Uterus (tissue), 4 donors: ENCODE measurements at places on chromosomes 11 and 22. TPM values are rescaled to one million over a fixed set of nuclear protein-coding genes. Genes with fewer than 3 reads are reported as not detected.

DNA sequence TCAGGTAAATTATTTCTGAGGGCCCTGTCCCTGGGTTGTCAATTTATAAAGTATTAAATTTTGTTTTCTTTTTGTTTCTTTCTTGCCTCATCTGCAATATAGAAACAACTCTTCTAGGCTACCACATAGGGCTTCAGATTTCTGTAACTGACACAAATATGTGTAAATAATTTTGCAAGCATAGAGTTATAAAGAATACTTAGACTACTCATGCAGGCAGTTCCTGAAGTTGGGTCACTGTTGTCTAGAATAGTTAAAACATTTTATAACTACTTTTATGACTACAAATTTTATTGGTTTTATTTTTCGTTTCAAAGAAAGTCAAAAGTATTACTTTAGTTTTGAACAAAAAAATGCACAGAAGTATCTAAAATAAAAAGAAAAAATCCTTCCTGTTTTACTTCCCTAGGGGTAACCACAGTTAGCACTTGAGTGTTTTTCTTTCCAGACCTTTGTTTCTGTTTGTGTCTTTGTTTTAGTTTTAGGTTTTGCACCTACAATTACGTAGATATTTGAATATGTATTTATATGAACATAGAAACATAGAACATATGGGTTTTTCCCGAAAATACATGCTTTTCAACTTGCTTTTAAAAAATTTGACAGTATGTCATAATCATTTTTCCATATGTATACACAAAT, 12.4 kb upstream of the TMEM123 start:
- H3K4me1 ChIP-seq: no peaks in the 10 kb centered on the region
- peak overlapping the region; percentile 28 for H3K27ac ChIP-seq
- no peak overlapping the region for H3K4me3 ChIP-seq
- no peaks in the 10 kb centered on the region for H3K27me3 ChIP-seq
- no peak for DNase-seq

GRCh38 chr11:75778962-75779361, 10.4 kb downstream of the DGAT2 start:
- no peaks in the 10 kb centered on the region for H3K4me1 ChIP-seq
- H3K4me3 ChIP-seq: no peak overlapping the region
- no peak for DNase-seq
- no peaks in the 10 kb centered on the region for H3K36me3 ChIP-seq

DNA sequence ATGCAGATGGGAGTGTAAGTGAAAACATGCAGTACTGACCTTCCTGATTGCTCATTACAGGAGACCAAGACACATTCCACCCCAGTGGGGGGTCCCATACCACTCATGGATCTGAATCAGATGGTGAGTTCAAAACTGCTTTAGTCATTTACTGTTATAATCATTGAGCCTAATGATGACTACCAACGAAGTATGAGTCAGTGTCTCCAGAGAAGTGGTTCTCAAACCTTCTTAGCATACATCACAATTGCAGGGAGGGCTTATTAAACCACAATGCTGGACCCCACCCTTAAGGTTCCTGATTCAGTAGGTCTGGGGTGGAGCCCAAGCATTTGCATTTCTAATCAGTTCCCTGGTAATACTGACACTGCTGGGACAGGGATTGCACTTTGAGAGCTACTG, 75.8 kb downstream of the CD44 start:
- H3K27ac ChIP-seq: peak overlapping the region; percentile 16
- no peak overlapping the region for H3K4me3 ChIP-seq
- no peaks in the 10 kb centered on the region for H3K27me3 ChIP-seq
- H3K36me3 ChIP-seq: no peaks in the 10 kb centered on the region
- no peaks in the 10 kb centered on the region for H3K4me1 ChIP-seq

- H3K27ac ChIP-seq: no peak overlapping the region
- no peaks in the 10 kb centered on the region for H3K27me3 ChIP-seq
These were observed 21.5 kb downstream of the MTCH2 start for GRCh38 chr11:47620836-47621378.

GRCh38 chr11:13357232-13357631, 79.6 kb downstream of the BMAL1 start:
- no peaks in the 10 kb centered on the region for H3K4me1 ChIP-seq
- no peaks in the 10 kb centered on the region for H3K27me3 ChIP-seq
- DNase-seq: no peak
- no peaks in the 10 kb centered on the region for H3K36me3 ChIP-seq
- H3K4me3 ChIP-seq: no peak overlapping the region
- H3K27ac ChIP-seq: no peak overlapping the region

DNA sequence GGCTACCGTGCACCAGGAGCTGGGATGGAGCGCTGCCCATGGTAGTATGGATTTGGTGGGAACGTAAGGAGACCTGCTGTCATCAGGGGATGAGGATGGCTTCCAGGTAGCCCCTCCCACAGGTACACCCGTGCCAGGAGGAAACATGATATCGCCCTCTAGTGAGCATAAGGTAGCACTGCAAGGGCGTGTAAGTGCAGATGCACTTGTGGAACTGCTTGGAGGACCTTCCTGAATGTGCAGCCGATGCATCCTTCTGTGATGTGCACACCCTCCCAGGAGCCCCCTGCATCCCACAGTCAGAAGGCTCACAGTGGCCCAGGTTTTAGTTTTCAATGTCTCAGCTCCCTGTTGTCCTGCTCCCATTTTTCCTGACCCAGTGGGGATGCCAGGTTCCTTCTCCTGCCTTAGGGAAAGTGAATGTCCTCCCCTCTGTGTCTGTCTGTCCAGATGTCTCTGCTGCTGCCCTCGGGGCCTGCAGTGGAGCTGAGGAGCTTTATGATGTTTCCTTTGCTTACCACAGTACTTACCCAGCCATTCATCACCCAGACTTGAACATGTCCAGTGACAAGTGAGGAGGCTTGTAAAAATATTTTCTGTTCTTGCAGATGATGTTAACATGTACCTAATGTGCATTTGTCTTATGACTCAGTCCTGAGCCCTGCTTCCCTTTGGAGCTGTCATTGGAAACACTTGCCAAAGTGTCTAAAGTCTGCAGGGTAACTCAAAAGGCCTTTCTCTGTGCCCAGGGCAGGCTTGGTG, 49.2 kb downstream of the DBX1 start:
- H3K4me1 ChIP-seq: no peaks in the 10 kb centered on the region
- H3K27ac ChIP-seq: peak overlapping the region; percentile 91
- DNase-seq: no peak
- H3K27me3 ChIP-seq: no peaks in the 10 kb centered on the region

GRCh38 chr11:69646493-69647389, 5.8 kb downstream of the CCND1 start:
- H3K27me3 ChIP-seq: no peaks in the 10 kb centered on the region
- H3K36me3 ChIP-seq: no peaks in the 10 kb centered on the region
- no peak for DNase-seq
- no peak overlapping the region for H3K4me3 ChIP-seq

DNA sequence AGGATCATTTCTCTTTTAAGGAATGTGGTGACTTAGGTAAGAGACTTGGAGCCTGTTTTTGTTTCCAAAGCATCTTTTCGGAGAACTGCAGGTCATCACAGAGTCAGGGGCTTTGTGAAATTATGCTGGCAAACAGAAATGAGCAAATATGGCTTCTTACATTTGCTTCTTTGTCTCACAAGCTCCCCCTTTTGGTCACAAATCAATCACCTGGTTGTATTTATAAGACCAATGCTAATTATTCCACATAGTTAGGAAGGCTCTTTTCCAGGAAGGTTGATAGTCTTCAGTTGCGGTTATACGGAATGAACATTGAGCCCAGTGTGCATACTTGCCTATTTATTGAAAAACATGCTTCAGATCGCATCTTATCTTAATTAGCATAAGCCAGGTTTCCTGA, 34.6 kb upstream of the CEP126 start:
- H3K27ac ChIP-seq: no peak overlapping the region
- DNase-seq: no peak
- no peaks in the 10 kb centered on the region for H3K27me3 ChIP-seq
- H3K36me3 ChIP-seq: no peaks in the 10 kb centered on the region
- H3K4me1 ChIP-seq: no peaks in the 10 kb centered on the region
- H3K4me3 ChIP-seq: no peak overlapping the region

DNA sequence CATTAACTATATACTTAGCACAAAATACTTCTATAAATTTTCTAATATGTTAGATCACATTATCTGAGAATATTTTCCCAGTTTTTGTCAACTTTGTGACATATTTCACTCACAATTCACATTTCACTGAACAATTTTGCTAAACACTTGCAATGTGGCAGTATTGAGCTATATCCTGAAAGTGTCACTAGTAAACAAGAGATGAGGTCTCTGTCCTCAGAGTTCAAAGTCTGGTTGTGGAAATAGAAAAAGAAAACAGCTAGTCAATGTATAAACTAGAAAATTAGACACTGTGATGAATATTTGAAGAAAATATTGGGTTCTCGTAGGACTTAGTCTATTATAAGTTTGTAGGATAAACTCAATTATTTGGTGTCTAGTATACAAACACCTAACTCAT, 87.4 kb upstream of the CHORDC1 start:
- H3K27ac ChIP-seq: no peak overlapping the region
- H3K4me3 ChIP-seq: no peak overlapping the region
- no peaks in the 10 kb centered on the region for H3K27me3 ChIP-seq
- no peaks in the 10 kb centered on the region for H3K4me1 ChIP-seq
- no peak for DNase-seq

- DNase-seq: peak; percentile 66
- no peak overlapping the region for H3K27ac ChIP-seq
- no peaks in the 10 kb centered on the region for H3K4me1 ChIP-seq
- no peaks in the 10 kb centered on the region for H3K27me3 ChIP-seq
These were observed 14.8 kb upstream of the RPS3 start for GRCh38 chr11:75384438-75385080.

- no peak for DNase-seq
- H3K4me3 ChIP-seq: no peak overlapping the region
- H3K27me3 ChIP-seq: no peaks in the 10 kb centered on the region
- no peaks in the 10 kb centered on the region for H3K4me1 ChIP-seq
These were observed 227.4 kb downstream of the CADM1 start for GRCh38 chr11:115276799-115277198.

DNA sequence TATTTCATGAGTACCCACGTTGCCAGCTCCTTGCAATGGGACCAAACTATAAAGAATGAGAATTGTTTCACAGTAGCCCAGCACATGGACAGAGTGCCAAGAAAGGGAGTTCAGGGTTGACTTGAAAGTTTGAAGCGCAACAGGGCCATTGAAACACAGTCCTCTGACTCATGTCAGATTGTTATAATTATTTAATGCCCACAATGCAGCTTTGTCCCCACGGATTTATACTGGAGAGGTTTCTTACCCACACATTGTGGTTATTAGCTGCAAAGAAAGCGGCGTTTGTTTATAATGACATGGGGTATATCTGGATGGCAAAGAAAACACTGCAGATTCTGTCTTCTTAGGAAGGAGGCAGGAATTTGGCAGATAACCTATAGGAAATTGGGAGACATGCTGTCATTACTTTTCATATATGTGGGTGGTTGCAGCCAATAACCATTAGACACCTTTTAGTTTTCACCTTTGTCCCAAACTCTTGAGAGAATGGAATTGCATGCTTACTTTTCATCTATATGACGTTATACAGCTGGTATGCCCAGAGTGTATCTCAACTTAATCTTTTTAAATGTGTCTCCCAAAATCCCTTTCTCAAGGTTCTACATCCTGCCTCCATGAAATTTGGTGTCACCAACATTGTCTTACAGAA, 143.6 kb downstream of the TEAD1 start:
- H3K27me3 ChIP-seq: no peaks in the 10 kb centered on the region
- H3K36me3 ChIP-seq: no peaks in the 10 kb centered on the region
- peaks cover 14% of the 10 kb centered on the region for H3K4me1 ChIP-seq
- no peak overlapping the region for H3K27ac ChIP-seq
- no peak overlapping the region for H3K4me3 ChIP-seq
- DNase-seq: no peak

GRCh38 chr11:131137046-131137445, 220.8 kb upstream of the SNX19 start:
- no peaks in the 10 kb centered on the region for H3K4me1 ChIP-seq
- DNase-seq: no peak
- H3K27me3 ChIP-seq: no peaks in the 10 kb centered on the region

DNA sequence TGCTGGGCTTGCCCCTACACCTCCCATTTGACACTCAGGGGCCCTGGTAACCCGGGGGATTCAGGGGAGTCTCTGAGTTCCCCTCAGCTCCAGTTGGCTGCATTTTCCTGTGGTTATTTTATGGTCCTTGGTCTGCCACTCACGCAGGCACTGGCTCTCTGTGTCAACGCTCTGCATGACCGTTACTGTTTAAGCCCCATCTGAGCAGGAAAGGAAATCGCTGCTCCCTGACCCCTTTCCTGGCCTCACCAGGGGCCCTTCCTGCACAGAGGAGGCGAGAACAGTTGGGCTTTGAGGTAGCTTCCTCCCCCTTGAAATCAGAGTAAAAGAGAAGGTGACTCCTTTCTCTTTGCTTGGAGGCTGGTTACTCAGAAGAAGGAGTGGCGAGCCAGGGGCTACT, 2.4 kb downstream of the C1QTNF4 start:
- no peak for DNase-seq
- peaks cover 12% of the 10 kb centered on the region for H3K4me1 ChIP-seq
- no peaks in the 10 kb centered on the region for H3K27me3 ChIP-seq
- no peak overlapping the region for H3K4me3 ChIP-seq
- H3K36me3 ChIP-seq: no peaks in the 10 kb centered on the region
- H3K27ac ChIP-seq: no peak overlapping the region

DNA sequence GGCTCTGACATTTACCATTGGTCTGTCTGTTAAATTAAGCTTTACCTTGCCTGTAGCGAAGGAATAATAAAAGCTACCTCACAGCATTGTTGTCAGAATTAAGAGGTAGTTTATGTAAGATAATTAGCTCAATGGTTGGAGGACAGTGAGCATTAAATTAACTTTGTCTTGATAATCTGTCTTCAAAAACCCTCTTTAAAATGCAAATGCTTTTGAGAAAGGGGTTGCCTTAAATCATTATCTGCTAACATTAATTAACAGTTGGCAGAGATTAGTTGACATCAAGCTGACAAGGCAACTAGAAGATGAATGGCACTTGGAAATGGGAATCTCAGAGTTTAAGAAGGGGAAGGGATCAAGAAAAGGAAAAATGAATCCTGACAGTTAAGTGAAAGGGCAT, 761.1 kb upstream of the ARHGAP42 start:
- no peaks in the 10 kb centered on the region for H3K4me1 ChIP-seq
- H3K27me3 ChIP-seq: no peaks in the 10 kb centered on the region
- no peaks in the 10 kb centered on the region for H3K36me3 ChIP-seq
- H3K4me3 ChIP-seq: no peak overlapping the region

GRCh38 chr22:43226377-43227238, 39.7 kb upstream of the TTLL12 start:
- H3K36me3 ChIP-seq: no peaks in the 10 kb centered on the region
- no peak overlapping the region for H3K27ac ChIP-seq
- H3K4me3 ChIP-seq: no peak overlapping the region
- no peaks in the 10 kb centered on the region for H3K27me3 ChIP-seq
- no peaks in the 10 kb centered on the region for H3K4me1 ChIP-seq

The MTFP1 gene
- 1.2 TPM for total RNA-seq

The SPTY2D1 gene
- 30.0 TPM for total RNA-seq
